ENCODE measurements at places on chromosomes 4 and X.

DNA sequence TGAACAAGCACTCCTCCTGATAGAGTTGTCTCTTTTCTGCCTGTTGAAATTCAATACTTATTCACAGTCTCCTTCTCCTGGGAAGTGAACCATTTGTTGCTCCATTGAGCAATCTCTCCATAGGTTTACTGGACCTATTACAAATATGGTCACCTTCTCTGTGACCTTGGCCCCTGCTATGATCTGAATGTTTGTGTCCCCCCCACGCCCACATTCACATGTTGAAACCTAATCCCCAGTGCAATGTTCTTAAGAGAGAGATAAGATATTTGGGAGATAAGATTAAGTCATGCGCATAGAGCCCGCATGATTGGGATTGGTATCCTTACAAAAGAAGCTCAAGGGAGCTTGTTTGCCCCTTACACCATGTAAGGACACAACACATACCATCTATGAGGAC lies 54.1 kb upstream of the GABRE start:
- DNase-seq: no peak

GRCh38 chr4:180156684-180157083 lies 2086.5 kb upstream of the TENM3 start:
- DNase-seq: no peak

DNA sequence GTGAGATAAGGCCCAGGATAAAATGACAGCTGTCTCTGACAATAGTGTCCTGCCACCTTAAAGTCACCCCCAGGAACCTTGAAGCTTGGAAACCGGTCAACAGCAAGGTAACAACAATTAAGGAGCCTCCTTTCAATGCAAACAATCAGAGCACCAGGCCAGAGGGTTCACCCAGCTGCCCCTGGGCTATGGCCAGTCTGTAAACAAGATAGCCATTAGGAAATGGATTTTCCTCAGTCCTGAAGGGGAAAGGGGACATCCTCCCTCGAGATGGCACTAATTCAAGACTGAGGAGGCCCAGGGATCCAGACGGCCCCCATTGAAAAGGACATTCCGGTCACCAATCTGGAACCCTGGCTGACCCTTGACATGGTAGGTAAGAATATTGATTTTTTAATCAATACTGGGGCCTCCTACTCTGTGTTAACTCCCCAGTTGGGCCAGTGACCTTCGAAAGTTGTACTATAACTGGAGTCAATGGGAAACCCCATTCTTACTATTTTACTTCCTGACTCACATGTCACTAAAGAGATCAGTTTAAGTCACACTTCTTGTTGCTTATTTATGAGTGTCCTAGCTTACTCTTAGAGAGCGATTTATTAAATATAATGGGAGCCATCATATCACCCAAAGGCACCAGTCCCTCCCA lies 61.7 kb upstream of the CT45A1 start:
- no peak for DNase-seq

- no peak for DNase-seq
Measured at GRCh38 chr4:1030559-1030958, 19.1 kb downstream of the FGFRL1 start.

- no peak for DNase-seq
Measured at GRCh38 chr4:148782284-148782683, 340.1 kb upstream of the NR3C2 start.

DNA sequence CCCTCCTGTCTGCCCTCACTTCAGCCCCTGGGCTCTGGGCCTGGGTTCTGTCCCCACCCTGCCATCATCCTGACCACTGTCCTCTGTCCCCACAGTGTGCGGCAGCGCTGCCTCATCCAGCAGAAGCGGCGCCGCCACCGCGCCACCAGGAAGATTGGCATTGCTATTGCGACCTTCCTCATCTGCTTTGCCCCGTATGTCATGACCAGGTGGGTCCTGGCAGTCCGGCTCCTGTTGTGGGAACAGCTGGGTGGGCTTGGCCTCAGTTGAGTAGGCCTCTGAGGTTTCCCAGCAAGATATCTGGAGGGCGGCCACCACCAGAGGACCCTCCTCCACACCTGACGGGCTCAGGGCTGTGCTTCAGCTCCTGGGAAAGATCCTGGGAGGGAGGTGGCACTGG lies 2.2 kb downstream of the GPR78 start:
- no peak for DNase-seq

GRCh38 chrX:121569609-121570008 lies 522.2 kb downstream of the GLUD2 start:
- no peak for DNase-seq

DNA sequence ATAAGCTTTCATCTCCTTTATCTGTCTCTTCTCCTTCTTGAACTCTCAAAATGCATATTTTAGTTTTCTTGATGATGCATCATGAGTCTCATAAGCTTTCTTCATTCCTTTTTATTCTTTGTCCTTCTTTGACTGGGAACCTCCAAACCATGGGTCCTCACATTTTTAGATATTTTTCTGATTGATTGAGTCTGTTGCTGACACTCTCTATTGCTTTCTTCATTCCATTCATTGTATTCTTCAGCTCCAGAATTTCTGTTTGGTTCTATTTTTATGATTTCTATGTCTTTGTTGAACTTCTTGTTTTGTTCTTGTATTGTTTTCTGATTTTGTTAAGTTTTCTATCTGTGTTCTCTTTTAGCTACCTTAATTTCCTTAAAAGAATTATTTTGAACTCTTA lies 74.9 kb downstream of the ADAMTS3 start:
- DNase-seq: no peak

GRCh38 chrX:133045986-133046385 lies 50.9 kb downstream of the USP26 start:
- DNase-seq: no peak

DNA sequence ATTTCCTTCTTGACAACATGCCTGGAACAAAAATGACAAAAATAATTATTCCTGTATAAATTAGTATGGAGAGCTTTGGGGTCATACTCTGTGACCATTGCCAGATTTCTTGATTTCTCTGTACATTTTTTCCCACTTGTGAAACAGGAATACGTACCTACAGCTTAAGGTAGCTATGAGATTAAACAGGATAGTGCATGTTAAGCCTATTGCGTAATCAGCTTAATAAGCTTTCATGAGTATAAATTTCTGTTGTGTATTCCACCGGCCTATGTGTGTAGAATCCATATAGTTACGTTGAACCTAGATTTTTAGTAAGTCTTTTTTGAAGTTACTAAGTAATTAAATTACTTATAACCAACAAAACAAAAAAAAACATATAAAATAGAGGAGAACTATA lies 334.9 kb downstream of the DCTD start:
- no peak for DNase-seq

All from stimulated activated CD8-positive, alpha-beta memory T cell treated with anti-CD3 and anti-CD28 coated beads, Interleukin-12 subunit alpha, Interleukin-12 subunit beta, amount 100 ng/mL, for 1 hour (primary cell).